T-cell (primary cell): ENCODE measurements at places on chromosomes 5 and 9. TPM values are rescaled to one million over a fixed set of nuclear protein-coding genes. Genes with fewer than 3 reads are reported as not detected.
A peak's percentile ranks its signal among the peaks of the same experiment; 100 is the strongest.

GRCh38 chr5:158812408-158812807, 287.3 kb downstream of the EBF1 start:
- DNase-seq: peak; percentile 41

GRCh38 chr5:175305251-175305650, 138.7 kb downstream of the DRD1 start:
- DNase-seq: no peak

DNA sequence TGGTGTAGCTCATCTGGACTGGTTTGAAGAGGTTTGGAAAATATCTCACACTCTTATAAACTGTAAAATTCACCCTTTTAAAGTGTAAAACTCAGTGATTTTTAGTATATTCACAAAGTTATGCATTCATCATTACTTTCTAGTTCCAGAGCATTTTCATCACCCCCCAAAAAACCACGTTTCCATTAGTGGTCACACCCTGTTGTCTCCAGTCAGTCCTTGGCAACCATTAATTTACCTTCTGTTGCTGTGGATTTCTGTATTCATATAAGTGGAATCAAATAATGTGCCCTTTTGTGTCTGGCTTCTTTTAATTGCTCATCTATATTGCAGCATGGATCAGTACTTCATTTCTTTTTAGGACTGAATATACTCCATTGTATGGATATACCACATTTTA, 18.4 kb downstream of the NIPBL start:
- DNase-seq: no peak

DNA sequence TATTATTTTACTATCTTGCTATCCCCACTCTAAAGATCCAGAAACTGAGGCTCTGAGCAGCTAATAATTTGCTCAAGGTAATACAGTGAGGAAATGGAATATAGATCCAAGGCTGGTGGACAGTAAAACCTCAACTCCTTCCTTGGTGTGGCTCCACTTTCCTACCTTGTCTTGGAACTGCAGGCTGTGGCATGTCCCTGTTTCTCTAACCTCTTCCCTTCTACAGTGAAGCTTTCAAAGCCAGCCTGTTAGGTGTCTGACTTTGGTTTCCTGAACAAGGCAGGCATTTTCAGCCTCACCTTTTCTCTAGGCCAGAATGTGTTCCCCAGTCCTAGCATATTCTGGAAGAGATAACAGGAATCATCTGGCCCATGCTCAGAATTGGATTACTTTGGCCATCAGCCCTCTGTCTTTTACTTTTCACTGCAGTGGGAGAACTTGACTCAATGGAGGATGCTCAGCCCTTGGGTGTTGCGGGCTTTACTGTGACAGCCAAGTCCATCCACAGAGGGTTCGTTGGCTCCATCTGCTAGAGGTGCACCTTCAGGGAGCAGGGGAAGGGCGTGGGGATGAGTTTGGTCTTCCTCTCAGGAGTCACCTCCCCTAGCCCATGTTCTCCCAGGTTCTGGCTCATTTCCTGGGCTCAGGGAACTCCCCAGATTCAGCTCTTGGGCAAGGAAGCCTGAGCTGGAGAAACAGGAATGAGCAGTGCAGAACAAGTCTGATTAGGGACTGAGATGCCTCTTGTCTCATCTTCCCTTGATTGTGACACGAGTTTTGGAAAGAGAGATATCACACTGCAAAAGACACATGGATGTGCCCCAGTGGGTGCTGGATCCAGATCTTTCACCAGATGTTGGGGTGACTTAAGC, 1.1 kb downstream of the NIPAL4 start:
- no peak for DNase-seq

DNA sequence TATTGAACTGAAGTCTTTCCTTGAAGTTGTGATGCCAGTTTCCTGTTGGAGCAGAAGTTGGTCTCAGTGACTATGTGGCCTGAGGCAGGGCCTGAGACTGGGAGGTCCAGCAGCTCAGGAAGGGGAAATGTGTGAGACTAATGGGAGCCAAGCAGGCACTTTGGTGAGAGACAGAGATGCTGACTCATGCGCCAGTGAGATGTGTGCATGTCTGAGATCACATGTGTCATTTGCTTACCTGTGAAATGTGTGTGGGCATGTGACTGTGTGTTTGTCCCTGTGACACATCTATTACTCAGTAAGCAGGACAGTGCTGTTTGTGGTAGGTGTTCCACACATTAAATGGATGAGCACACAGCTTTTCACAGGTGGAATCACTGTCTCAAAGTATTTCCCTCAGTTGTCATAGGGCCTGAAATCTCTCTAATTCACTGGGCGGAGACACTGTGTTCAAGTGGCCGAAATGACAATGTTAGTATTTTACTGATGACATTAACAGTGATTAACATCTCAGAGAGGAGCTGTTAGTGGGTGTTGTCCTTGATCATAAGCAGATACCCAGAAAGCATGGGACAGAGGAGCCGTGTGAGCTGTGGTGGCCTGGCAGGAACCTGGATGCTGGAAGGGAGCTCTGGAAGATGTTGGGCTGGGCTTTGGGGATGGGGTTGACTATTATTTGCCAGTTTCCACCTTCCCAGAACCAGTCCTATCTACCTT, 7.4 kb downstream of the NPR2 start:
- DNase-seq: no peak

DNA sequence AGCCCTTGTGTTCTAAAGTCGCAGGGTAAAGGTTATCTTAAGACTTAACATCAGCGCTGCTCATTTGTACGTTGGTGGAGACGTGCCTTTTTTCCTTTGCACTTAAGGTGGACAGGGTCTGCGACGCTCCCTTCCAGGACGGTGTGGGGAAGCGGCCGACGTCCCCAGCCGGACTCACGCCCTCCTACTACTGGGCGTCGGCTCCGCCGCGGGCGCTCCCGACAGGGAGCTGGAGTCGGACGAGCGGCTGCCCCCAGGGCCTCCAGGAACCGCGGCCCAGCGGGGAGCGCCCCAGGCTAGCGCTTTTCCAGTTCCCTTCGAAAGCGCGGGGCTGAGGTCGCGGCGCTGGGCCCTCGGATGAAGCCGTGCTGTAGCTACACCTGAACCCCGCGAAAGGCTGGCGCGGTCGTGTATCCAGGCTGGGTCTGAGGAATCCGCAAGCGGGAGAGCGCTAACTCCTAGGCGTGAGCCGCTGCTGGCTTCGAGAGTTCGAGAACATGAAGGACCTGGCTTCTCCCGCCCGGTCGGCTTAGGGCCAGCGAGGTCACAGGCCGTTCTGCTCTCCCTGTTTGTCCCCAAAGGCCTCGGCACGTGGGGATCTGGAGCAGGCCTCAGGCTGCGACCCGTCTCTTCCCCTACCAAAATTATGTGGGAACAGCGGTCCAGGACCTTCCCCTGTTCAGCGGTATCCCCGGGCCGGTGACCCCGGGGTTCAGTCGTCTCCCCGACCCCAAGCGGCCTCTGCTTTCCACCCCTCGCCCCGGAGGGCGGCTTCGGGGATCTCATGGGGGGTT, 3.8 kb upstream of the DMRT3 start:
- DNase-seq: no peak

DNA sequence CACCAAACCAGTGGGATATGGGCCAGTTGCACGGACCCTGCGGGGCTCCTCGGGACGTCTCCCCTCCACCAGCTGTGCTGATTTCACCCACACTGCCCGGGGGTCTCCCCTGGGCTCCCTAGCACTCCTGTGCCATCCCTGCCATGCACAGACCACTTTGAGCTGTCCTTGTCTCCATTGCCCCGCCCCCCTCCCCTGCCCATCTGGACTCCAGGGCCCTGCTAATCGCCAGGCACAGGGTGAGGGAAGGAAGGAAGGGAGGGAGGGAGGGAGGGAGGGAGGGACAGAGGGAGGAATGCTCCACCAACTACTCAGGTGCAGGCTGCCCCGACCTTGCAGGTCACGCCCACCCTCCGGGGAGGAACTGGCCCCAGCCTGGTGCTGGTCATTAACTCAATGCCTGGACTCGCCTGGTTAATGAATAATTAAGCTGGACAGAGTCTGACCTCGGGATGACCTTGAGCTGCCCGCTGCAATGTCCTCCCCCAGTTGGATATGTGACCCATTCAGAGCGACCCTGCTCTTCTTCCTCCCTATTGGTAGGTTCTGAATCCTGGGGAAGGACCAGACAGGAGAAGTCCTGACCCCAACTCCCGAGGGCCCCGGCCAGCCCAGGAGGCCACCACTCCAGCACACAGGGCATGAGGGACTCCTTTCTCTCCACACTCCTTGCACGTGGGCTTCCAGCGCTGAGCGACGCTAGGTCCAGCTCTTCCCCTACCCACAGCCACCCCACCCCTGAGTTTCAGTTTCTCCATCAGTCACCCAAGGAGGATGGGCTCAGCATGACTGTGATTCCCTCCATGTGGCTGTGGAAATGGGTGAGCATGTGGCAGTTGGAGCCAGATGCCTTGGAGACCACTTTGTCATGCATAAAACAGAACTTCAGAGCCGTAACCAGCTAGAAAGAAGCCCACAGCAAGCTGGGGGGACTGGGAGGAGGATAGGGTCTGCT, 62.1 kb downstream of the C9orf50 start:
- no peak for DNase-seq

- no peak for DNase-seq
Observed at GRCh38 chr5:174490728-174491127, 233.7 kb upstream of the MSX2 start.

The ZNF366 gene
- total RNA-seq: not detected

The ANKRD18B gene
- not detected for total RNA-seq

The PCYOX1L gene
- 35.0 TPM for total RNA-seq

The C9orf153 gene
- 0.38 TPM for total RNA-seq
